HT1080 (cell line): ENCODE measurements at places on chromosomes 11 and 22.

DNA sequence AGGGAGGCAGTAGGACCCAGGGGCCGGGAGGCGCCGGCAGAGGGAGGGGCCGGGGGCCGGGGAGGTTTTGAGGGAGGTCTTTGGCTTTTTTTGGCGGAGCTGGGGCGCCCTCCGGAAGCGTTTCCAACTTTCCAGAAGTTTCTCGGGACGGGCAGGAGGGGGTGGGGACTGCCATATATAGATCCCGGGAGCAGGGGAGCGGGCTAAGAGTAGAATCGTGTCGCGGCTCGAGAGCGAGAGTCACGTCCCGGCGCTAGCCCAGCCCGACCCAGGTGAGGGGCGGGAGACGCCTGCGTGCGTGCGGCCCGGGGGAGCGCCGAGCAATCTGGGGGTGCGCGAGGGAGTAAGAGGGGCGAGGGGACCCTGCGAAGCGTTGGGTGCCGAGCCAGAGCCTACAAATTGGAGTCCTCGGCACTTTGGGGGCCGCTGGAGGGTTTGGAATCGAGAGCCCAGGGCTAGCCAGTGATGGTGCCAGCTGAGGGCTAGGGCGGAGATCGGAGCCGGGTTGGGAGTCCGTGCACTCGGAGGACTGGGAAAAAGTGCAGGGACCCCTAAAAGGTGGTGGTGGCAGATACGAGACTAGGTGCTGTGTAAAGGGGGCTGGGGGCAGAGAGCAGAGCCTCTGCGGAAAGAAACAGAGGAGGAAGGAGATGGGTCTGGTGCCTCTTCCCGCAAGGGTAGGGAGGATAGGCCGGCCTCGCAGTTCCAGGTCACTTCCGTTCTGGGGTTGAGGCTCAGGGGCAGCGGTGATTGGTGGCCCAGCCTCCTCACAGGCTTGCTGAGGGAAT, at the start of gene SERPINH1:
Gene SERPINH1, plus strand, starts transcription at position 206 of the 788 bp plus-strand sequence. CDS start 4,097 bp downstream, outside the sequence.
- DNase-seq = peak; percentile 87

DNA sequence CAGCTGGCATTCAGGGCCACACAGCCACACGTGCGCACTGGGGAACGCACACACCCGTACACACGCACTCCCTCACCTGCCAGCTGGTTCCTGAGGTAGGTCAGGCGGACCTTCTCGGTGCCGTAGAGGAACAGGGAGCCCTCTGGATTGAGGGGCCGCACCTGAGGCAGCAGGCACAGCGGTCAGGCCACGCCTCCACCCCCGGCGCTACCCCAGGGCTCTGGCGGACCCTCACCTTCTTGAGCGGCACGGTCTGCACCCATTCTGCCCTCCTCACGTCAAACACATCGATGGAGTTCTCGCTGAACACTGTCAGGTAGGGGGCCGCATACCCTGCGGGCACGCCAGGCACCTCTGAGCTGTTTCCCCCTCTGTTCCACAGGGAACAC, 17.0 kb downstream of the CDC42BPG start:
- DNase-seq = no peak

DNA sequence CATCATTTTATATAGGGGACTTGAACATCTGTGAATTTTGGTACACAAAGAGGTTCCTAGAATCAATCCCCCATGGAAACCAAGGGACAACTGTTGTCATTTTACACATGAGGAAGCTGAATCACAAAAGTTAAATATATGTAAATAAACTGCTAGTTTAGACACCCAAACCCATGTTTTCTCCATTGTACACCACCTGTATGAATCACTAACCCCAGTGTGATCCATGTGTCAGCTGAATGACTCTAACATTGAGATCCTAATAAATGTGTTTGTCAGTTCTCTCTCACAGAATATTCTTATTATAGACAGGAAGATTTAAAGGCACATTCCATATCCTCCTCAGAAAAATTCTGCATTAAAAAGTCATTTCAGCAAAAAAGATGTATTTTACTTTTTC, 83.3 kb downstream of the ATG16L2 start:
- DNase-seq = peak; percentile 4

- no peak for DNase-seq
Measured at GRCh38 chr11:77150836-77151235, 22.8 kb downstream of the MYO7A start.

GRCh38 chr22:23152238-23153114, 7.2 kb downstream of the RAB36 start:
- DNase-seq = no peak

GRCh38 chr11:72070491-72070890, 9.9 kb downstream of the NUMA1 start:
- DNase-seq = no peak
